ENCODE measurements at places on chromosomes 3 and 15.

DNA sequence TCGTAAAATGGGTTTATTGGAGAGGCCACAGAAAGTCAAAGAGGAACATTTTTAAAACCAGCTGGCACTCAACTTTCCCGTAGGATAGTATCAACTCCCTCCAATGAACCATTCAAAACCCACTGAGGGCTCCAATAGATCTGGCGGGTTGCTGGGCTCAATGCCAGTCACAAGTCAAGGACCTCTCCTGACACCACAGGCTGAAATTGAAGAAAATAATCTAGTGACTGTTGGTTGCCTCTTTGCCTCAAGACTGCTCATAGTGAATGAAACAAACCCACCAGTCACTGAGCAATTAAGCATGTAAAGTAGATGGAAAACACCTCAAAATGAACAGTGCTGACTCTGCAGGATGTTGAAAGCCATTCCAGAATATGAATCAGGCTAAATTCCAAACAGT lies 500.6 kb upstream of the AGTR1 start:
- DNase-seq, result no peak

DNA sequence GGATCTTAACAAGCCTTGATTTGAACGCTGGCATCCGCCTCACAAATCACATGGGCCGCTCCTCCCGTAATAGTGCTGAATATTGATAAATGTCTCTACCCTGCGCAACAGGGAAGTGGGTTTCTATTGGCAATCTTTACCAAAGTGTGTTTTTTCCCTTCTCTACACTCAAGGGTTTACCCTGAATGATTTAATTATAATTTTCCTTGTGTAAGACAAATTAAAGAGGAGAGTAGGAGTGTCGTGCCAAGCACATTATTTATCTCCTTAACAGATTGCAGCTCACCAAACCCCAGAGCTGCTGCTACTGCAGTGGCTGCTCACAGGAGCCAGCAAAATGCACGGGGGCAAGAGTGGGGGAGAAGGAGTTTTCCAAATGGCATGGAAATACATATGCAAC lies 545.8 kb downstream of the FOXP1 start:
- DNase-seq, result no peak

DNA sequence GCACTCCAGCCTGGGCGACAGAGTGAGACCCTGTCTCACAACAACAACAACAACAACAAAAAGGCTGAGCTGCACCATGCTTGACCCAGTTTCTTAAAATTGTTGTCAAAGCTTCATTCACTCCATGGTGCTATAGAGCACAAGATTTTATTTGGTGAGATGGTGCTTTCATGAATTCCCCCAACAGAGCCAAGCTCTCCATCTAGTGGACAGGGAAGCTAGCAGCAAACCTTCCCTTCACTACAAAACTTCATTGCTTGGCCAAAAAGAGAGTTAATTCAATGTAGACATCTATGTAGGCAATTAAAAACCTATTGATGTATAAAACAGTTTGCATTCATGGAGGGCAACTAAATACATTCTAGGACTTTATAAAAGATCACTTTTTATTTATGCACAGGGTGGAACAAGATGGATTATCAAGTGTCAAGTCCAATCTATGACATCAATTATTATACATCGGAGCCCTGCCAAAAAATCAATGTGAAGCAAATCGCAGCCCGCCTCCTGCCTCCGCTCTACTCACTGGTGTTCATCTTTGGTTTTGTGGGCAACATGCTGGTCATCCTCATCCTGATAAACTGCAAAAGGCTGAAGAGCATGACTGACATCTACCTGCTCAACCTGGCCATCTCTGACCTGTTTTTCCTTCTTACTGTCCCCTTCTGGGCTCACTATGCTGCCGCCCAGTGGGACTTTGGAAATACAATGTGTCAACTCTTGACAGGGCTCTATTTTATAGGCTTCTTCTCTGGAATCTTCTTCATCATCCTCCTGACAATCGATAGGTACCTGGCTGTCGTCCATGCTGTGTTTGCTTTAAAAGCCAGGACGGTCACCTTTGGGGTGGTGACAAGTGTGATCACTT lies 2.0 kb downstream of the CCR5 start:
- DNase-seq, result no peak

GRCh38 chr3:159953325-159954085 lies 35.1 kb upstream of the IL12A start:
- DNase-seq, result no peak

DNA sequence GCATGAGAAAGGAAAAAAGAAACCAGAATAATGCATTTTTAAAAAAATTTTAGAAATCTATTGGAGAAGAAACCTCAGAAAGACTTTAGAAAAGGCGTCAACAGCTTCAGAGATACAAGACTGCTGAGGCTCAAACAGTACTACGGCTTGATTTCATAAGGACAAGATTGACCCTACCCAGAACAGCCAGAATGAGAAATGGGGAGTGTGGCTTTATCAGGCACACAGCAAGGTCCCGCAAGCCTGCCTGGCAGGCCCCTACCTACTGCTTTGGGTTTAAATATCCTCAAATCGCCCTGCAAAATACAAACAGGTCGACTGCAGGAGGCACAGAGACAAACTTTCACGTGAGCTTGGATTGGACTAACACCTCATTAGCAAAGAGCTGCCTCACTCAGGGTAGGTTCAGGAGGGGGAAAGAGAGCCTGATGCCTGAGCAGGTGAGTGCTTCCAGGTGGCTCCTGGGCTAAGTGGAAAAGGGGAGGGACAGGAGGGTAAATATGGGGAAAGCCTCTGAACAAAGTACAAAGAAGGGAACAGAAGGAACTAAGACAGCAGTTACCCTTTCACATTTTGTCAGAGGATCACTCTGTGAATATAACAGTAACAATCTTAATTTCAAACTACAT lies 87.5 kb downstream of the RORA start:
- no peak for DNase-seq

- DNase-seq, result no peak
These were observed 457.8 kb downstream of the ROBO1 start for GRCh38 chr3:79310016-79310415.

DNA sequence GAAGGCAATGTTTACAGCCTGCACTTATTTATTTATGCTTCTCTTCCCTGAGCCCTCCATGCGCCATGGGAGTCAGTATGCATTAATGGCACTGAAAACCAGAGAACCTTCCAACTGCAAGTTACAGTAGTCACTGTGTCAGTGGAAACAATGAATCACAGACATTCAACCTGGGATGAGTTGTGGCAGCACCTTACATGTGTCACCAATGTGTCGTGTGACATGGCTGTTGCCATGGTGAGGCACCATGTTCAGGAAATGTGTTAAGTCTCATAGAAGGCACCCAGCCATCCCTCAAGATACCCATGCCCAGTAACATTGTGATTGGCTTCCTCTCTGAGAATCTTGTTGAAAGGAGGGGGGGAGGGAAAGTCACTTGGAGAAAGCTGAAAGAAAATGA lies 105.0 kb downstream of the FOXP1 start:
- DNase-seq, result peak; percentile 52

DNA sequence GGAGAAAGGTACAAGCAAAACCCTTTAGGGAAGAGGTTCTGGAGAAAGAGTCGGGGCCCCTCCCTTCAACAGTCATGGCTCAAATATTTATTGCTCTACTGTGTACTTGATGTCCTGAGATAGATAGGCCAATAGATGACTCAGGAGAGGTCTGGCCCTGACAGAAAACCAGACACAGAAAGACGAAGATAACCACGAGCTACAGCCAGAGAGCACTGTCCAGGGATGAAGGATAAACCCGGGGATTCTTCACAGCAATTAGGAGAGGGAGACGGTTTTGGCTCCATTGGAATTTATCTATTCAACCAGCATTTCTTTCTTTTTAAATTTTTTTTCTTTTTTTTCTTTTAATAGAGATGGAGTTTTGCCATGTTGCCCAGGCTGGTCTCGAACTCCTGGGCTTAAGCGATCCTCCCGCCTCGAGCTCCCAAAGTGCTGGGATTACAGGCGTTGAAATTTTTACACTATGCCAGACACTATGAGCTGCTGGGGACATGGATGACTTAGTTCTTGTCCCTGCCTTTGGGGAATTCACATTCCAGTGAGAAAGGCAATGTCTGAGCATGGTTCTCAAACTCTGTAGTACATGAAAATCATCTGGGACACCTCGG lies 4.6 kb upstream of the CIDEC start:
- DNase-seq, result no peak

GRCh38 chr3:127037021-127037400 lies 54.1 kb downstream of the PLXNA1 start:
- no peak for DNase-seq

DNA sequence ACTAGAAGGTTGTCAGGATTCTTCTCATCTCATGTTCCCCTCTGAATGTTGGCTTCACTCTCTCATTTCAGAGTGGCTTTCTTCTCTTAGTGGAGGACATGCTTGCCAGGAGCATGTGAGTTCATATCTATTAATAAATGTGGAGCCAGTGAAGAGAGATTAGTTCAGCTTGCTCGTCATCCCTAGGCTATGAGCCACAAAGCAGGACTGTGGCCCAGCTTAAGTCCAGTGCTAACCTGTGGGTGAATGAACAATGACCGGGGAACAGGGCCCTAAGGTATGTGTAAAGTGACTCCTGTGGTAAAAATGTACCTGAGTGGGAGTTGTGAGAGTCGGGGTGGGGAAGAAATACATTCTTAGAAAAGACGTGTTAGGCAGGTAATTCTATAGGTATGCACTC lies 96.9 kb upstream of the TBL1XR1 start:
- DNase-seq, result no peak

GRCh38 chr3:113560271-113560670 lies 27.9 kb downstream of the SIDT1 start:
- DNase-seq, result no peak

- no peak for DNase-seq
These were observed 591.0 kb downstream of the MECOM start for GRCh38 chr3:169072494-169072893.

GRCh38 chr3:68485051-68485450 lies 447.3 kb downstream of the TAFA4 start:
- DNase-seq, result no peak

GRCh38 chr3:10442151-10442795 lies 63.1 kb downstream of the ATP2B2 start:
- DNase-seq, result no peak

GRCh38 chr3:135623558-135623957 lies 342.0 kb upstream of the PPP2R3A start:
- no peak for DNase-seq

- no peak for DNase-seq
These were observed 43.4 kb downstream of the ESYT3 start for GRCh38 chr3:138477801-138478200.
